ENCODE measurements at places on chromosomes 4 and X. TPM values are rescaled to one million over a fixed set of nuclear protein-coding genes. Genes with fewer than 3 reads are reported as not detected.

DNA sequence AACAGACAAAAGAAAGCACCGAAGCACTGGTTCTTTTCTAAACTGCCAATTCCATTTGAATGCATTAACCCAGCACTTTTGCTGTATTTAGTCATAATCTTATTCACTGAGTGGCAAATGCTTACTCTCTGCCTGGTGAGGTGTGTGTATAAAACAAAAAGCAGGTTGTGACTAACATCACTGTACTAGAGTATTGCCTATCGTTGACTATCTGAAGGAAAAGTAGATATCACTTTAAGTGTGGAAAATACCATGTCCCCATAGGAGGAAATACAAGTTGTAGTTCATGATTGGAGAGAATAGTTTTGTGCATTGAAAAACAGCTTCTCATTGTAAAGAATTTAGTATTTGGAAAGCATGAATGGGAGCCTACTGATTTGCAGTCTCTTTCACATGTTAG lies 2.7 kb downstream of the PDLIM5 start:
- DNase-seq, result no peak

GRCh38 chr4:120994521-120994920 lies 72.0 kb upstream of the PRDM5 start:
- DNase-seq, result no peak

DNA sequence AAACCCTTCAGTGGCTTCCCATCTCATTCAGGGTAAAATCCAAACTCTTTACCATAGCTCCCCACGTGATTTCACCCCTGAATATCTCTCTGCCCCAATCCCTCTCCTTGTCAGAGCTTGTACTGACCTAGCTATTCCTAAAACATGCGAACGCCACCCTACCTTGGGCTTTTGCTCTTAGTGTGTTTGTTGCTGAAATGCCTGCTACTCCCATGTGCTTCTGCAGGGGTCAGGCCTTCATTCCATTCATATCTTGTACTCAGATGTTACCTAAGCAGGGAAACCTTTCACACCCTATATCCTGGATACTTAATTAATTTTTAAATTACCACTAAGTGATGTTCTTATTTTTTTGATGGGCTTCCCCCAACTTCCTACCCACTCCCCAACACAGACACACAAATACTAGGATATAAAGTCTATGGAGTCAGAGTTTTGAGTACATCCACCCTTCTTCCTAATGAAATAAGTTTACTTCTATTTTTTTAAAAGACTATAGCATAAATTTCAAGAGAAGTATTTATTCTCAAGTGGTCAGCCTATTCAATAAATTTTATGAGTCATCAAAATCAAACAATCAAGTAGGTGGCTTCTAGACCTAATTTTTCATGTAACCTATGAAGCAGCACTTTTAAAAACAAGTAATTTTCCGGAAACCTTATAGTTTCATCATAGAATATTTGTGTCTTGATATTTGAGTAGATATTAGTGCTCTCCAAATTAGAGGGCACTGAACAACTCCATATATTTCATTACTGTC lies 189.4 kb downstream of the RAPGEF2 start:
- no peak for DNase-seq

DNA sequence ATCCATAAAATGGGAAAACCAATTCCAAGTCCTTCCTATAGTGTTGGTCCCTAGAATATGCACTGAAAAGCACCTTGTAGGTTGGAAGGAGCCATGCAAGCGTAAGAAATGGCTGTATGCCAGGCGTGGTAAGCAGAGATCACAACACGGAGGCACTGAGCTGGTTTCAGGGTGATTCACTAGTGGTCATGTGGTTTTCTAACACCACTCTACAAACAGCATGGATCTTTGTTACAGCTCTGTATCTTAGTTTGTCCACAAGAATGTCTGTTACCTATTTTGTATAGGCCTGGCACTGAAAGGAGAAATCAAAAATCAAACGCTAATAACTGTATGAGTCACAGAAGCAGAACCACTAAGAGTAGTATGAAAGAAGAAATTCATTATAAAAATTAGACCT lies 71.9 kb downstream of the MAGEB17 start:
- no peak for DNase-seq

ODAM gene
- not detected for total RNA-seq

MAGEA1 gene
- total RNA-seq, result 0.07 TPM

DNA sequence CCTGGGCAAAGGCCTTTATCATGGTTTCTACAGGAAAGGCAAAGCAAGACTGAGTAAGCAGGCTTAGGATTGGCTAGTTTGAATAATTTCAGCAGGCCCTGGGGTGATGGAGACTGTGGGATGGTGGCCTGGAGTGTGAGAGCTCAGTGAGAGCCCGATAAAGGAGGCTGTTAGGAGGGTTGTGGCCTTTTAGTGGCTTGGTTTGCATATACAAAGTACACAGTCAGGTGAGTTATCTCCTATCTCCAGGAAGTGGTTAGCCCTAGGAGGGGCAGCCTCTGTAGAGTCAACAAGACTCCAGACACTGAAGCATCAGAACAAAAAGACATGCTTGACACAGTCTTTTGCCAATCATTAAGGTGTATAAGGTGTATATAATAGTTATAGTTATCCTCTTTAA lies 157.2 kb downstream of the CFAP299 start:
- no peak for DNase-seq

GRCh38 chrX:53895270-53895669 lies 149.0 kb downstream of the PHF8 start:
- no peak for DNase-seq

DNA sequence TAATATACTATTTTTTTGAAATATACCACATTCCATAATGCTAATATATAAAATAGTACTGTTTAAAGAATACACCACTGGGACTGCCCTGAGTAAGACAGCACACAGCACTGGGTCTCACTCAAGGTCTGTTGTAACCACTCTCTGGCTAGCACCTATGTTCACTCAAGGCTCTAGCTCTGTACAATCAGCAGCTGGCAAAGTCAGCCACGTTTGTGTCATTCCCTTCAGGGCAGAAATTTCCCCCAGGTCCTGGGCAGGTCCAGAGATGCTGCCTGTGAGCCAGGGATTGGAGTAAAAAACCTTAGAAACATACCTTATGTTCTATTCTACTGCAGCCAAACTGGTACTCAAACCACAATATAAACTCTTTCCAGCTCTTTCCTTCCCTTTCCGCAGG lies 1160.2 kb upstream of the ADGRL3 start:
- DNase-seq, result no peak

Data from pulmonary artery endothelial cell (primary cell).